LoVo (cell line): ENCODE measurements at places on chromosomes 4 and X.

- no peak for DNase-seq
Observed at GRCh38 chrX:40146262-40147125, 48.7 kb upstream of the BCOR start.

DNA sequence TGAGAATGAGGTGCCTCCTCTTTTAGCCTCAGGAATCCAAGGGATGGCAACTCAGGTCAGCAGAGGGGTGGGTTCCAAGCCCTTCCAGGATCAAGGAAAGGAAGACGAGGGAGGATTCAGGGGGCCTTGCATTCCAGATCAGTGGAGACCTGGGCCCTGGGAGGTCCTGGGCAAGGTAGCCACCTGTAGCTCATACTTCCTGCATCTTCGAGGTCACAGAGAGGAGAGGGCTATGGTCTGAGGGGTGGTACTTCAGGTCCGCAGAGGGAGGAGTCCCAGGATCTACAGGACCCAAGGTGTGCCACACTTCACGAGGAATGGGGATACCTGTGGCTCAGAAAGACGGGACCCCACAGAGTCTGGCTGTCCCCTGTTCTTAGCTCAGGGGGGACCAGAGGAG, 9.2 kb downstream of the MAGEA4 start:
- DNase-seq, result no peak

GRCh38 chr4:8409264-8410065, 31.1 kb downstream of the ACOX3 start:
- no peak for DNase-seq

DNA sequence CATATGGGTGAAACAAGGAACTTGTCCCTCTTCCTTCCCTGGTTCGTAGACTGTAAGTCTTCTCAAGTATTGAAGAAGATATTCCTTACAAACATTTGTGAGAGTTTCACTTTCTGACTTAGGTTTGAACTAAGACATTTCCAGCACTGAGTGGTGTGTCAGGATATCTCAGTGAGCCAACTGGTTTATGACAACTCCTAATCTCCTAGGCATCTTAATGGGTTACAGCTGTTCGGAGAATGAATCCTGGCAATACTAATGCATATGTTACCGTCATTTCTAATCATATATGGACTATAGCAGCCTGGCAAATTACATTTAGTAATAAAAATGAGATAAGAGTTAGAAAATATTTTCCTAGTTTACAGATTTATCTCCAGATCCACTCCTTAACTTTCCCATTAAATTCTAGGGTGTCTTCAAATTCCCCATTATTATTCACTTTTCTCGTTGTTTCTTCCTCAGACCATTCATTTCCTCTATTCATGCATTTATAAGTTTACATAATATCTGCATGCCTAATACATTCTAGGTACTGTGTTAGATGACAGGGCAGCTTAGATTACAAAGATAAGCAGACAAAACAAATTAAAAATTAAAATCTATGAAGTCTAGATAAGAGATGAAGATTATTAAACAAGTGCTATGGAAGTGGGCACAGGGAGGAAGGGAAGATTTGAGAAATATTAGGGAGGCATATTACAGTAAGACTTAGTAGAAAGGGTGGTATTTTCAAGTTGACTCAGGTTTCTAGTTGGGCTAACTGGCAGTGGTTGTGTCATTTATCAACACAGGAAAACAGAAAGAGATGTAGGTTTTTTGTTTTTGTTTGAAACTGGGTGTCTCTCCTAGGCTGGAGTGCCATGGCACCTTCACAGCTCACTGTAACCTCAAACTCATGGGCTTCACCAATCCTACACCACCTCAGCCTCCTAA, 173.9 kb downstream of the WDFY3 start:
- DNase-seq, result no peak

GRCh38 chrX:120365320-120365719, 3.4 kb downstream of the ATP1B4 start:
- DNase-seq, result peak; percentile 1

DNA sequence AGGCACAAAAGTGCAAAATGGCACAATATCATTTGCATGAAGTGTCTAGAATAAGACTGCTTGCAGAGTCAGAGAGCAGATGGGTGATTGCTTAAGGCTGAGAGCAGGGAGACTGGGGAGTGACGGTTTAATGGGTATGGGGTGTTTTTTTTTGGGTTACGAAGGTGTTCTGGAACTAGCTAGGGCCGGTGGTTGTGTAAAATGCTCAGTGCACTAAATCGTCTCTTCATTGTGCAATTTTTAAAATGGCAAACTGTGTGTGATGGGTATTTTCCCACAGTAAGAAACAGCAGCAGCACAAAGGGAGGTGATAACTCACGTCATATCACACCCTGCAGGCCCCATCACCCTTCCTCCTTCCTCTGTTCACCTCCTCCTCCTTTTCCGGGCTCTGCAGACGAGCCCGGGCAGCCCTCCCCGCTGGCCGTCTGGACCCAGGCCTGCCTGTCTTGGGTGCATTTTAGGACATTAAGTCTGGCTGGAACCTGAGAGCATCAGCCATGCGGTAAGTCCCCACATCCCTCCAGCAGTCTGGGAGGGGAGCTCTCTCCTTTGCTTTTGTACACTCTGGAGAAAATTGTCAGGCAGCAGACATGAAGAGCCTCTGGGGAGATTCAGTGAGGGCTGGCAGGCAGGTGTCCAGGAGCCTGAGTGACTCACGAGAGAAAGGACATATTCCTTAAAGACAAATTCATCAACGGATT, 42.7 kb downstream of the ASMT start:
- DNase-seq, result no peak

DNA sequence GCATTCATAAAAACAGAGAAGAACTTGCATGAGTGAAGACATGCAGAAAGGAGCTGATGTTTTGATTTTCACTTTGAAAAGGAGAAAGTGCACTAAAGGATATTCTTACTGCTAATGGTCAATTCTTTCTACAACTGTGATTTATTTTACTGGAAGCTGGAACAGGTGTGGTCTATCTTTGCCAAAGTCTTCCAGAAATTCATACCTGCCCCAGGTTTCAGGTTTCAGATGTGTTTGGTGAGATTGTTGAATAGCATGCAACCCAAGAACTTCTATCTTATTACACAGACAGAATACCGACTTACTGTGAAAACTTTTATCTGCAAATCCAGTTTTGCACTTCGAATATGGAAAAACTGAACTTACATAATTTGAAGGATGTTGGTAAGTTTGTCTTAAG, 388.3 kb downstream of the PDGFC start:
- DNase-seq, result no peak

- no peak for DNase-seq
Observed at GRCh38 chr4:60313611-60314178, 886.4 kb upstream of the ADGRL3 start.

DNA sequence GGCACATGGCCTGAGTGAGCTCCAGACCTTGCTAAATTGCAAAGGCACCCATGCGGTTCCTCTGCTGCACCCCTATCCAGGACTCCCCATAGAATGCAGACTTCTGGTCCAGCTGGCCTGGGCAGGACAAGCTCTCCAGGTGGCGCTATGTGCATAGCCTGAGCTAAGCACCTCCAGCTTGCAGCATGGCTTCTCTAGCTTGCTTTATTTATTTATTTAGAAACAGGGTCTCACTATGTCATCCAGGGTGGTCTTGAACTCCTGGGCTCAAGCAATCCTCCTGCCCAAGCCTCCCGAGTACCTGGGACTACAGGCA, 5.5 kb upstream of the WFS1 start:
- DNase-seq, result no peak

GRCh38 chr4:5050520-5051277, 581 bp upstream of the STK32B start:
- peak; percentile 4 for DNase-seq

DNA sequence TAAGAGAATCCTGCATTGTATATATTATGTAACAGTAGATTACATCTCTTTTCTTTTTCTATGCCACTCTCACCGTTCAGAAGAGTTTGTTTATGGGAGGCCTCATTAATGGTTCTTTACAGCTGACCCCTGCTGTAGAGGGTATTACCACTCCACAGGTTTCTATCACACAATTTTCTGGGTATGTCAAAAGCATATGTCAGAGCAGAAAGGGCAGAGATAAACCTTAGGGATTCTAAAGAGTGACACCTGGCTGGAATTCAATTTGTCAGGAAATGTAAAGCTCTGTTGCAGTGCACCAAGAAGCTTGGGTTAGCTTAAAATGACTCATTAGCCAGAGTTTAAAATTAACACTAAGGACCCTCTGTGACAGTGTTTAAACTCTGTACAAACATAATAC, 658.7 kb downstream of the PCDH18 start:
- DNase-seq, result no peak

GRCh38 chr4:83074086-83074704, 39.2 kb downstream of the COPS4 start:
- peak; percentile 74 for DNase-seq

DNA sequence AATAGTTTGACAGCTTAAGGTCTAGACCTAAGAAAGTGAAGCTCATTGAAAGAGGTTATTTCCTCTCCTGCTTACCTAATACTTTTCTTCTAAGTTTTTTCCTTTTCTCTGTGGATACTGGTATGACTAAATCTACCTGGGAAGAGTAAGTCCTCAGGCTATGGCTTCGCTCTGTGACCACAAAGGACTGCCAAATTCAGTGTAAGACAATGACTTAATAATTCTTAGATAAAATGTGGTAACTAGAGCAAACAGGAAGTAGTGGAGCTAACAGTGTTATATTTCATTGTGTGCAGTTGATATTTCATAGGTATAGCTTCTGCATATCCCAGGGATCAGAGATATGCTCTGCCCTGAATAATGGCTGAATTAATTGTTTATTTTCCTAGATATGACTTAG, 418.9 kb downstream of the CCSER1 start:
- no peak for DNase-seq

GRCh38 chr4:166777760-166778159, 456.5 kb downstream of the SPOCK3 start:
- no peak for DNase-seq

- DNase-seq, result no peak
Observed at GRCh38 chrX:28851871-28852270, 264.6 kb downstream of the IL1RAPL1 start.

DNA sequence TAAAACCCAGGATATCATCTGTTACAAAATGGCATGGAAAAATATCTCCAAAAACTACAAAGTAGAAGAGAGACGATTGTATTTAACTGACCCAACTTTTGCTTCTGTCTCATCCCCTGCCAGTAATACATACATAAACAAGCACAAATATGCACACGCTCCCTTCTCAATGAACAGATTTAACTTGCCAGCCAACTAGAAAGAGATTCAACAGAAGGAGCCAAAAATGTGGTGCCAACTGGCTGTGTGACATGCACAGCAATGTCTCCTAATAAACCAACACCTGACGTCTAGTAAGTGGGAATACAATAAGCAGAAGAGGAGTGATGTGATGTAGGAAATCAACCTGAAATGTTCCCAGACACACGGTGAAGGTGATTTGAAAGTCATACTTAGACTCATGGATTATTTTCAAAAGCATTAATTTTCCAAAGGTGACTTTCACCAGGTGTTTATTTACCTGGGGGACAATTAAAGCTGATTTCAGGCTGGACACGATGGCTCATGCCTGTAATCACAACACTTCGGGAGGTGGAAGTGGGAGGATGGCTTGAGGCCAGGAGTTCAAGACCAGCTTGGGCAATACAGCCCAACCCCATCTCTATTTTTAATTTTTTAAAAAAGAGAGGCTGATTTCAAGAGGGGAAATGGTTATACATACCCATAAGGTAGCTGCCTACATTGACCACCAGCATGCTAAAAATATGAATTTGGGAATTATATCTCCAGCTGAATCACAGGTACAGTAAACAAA, 33.7 kb downstream of the SH3RF1 start:
- DNase-seq, result no peak

GRCh38 chr4:73222466-73223257, 35.9 kb downstream of the ANKRD17 start:
- DNase-seq, result peak; percentile 85

DNA sequence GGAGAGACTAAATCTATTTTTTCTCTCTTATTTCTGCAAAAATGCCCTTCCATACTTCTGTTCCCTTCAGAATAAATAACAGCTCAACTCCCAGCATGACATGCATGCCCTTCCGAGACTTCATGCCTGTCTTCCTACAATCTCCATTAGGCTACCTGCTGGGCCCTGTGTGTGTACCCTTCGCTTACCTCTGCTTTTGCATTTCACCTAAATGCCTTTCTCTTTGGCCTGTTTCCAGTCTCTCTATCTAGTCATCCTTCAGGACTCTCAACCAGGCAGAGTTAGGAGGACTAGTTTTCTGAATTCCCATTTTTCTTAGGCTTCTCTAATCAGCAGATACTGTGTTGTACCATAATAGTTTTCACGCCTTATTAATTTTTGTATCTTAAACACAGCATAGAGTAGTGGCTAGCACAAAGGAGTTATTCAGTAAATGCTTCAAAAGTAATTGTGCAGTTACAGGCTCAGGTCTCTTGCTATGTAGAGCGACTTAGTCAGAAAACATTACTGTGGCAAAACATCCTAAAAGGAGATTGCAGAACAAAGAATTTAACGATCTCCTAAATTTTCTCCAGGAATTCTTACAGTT, 20.5 kb downstream of the SEPTIN11 start:
- no peak for DNase-seq

DNA sequence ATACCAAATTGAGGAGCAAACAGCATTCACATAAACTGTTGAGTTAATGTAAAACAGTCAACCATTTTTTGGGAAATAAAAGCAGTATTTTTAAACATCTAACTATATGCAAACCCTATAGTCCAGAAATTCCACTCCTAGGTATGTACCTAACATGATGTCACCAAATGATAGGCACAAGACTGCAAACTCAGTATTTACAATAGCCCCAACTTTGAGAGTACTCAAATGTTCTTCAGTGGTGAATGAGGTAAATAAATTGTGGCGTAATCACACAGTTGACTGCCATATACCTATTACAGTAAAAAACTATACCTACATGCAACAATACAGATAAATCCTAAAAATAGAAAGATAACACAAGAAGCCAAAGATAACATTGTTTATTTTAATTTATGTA, 1243.8 kb upstream of the ADGRL3 start:
- no peak for DNase-seq

DNA sequence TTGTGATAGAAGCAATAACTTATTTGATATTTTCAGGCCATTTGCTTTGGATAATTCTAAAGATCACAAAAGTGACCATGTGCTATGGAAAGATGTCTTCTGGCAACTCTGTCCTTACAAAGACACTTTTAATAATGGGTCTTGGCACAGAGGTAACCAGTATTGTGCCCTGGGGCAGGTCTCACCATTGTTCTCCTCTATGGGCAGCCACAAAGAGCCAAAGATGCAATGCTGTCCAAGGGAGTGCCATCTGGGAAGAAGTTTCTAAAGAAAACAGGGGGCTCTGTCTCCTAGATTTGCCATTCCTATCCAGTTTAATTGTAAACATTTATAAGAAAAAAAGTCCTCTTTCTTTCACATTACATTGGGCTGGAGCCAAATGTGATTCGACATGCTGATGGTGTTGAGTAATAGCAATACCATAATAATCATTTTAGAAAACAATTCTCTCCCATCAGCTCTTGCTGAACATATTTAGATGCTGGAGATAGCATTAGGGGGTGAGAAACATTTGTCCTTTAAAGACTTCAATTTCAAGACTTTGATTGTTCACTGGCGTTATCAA, 179.9 kb downstream of the KIT start:
- no peak for DNase-seq

DNA sequence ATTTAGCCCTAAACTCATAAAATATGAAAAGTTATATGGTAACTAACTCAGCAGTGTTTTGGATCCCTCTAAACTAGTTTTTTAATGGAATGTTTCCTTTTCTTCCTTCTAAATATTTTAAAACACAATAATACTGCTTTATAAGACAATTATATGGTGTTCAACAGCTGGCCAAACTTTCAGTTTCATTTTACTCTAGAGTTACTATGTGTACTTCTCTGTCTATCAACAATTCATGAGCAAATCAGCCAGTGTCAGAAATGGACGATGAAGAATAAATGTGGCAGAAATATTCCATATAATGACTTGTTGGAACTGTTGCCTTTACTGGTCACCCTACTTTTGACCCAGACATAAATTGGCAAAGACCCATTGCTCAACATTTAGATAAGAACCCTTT, 64.8 kb upstream of the CXXC4 start:
- no peak for DNase-seq
